ENCODE measurements at places on chromosomes 2 and 18. TPM values are rescaled to one million over a fixed set of nuclear protein-coding genes. Genes with fewer than 3 reads are reported as not detected.
A peak's percentile ranks its signal among the peaks of the same experiment; 100 is the strongest.

Gene TMEM237
- total RNA-seq, result 21.0 TPM

Gene TXNDC2
- not detected for total RNA-seq

Gene FMNL2
- 0.64 TPM for total RNA-seq

DNA sequence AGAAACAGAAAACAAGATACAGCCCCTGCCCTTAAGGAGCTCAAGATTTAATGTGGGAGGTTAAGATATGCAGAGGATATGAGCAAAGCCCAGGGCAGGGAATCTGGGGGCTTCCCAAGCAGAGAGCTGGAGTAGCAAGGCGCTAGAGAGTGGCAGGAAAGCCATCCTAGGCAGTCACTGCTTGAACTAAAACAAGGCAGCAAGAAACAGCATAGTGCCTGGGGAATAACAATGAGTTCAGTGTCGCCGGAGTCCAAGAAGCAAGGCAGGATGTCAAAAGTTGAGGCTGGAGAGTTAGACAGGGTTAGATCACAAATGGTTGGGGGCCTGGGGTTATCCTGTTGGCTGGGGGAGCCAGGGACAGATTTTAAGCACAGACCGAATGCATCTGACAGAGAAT lies 24.6 kb downstream of the CDH2 start:
- H3K4me3 ChIP-seq, result no peak overlapping the region
- no peak for DNase-seq
- no peaks in the 10 kb centered on the region for H3K36me3 ChIP-seq
- no peak overlapping the region for H3K27ac ChIP-seq
- no peaks in the 10 kb centered on the region for H3K4me1 ChIP-seq
- no peaks in the 10 kb centered on the region for H3K27me3 ChIP-seq

DNA sequence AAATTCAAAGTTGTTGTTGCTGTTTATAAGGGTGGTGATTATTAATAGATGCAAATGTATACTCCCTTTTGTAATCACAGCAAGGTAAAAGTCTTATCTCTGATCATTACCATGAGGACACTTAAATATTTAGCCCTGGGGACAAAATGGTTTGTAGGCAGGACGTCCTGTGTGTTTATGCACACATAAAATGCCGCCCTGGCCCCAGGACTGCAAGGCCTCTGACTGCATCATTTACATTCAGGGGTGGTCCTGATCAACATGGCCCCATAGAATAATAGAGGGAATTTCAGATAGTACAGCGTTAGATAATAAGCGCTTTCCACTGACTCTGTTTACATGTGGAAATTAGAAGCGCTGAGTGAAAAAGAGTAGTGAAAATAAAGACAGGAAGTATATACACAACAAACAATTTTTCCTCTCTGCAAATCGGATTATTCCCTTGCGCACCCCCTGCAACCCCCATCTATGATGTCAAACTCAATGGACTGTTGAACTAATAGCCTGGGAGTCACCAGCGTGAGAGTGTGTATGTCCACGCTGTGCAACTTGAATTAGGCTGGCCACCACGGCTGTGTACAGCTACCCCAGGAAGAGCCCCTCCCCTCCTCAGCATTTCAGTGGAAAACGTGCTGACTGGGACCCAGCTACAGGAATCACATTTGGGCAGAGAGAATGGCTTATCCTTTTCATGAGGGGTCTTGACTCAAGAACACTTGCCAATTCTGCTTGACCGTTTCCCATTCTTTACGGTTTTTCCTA lies 291.5 kb downstream of the SOX11 start:
- no peak for DNase-seq
- H3K36me3 ChIP-seq, result no peaks in the 10 kb centered on the region
- no peaks in the 10 kb centered on the region for H3K27me3 ChIP-seq
- no peak overlapping the region for H3K4me3 ChIP-seq
- no peaks in the 10 kb centered on the region for H3K4me1 ChIP-seq
- no peak overlapping the region for H3K27ac ChIP-seq

Gene REG3A
- total RNA-seq, result not detected

- H3K4me3 ChIP-seq, result no peak overlapping the region
- H3K27ac ChIP-seq, result no peak overlapping the region
- no peaks in the 10 kb centered on the region for H3K4me1 ChIP-seq
These were observed 144.3 kb downstream of the VAPA start for GRCh38 chr18:10057894-10058791.

Gene TTC39C
- 76.5 TPM for total RNA-seq

- peaks cover 1% of the 10 kb centered on the region for H3K27me3 ChIP-seq
- no peaks in the 10 kb centered on the region for H3K36me3 ChIP-seq
- no peak overlapping the region for H3K27ac ChIP-seq
- H3K4me1 ChIP-seq, result no peaks in the 10 kb centered on the region
- no peak for DNase-seq
These were observed 91.3 kb downstream of the ACVR1 start for GRCh38 chr2:157784823-157785175.

- DNase-seq, result no peak
- peaks cover 5% of the 10 kb centered on the region for H3K4me1 ChIP-seq
- H3K36me3 ChIP-seq, result no peaks in the 10 kb centered on the region
- peak overlapping the region; percentile 2 for H3K27ac ChIP-seq
These were observed 16.6 kb upstream of the GALNT1 start for GRCh38 chr18:35564795-35565453.

DNA sequence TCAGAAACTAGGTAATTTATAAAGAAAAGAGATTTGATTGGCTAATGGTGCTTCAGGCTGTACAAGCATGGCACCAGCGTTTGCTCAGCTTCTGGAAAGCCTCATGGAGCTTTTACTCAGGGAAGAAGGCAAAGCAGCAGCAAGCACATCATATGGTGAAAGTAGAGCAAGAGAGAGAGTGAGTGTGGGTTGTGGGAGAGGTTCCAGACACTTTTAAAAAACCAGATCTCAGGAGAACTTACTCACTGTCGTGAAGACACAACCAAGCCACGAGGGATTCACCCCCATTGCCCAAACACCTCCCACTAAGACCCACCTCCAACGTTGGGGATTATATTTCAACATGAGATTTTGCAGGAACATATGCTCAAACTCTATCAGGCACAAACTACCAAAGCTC lies 554.6 kb upstream of the TNP1 start:
- no peak for DNase-seq
- no peak overlapping the region for H3K4me3 ChIP-seq
- H3K4me1 ChIP-seq, result peaks cover 9% of the 10 kb centered on the region
- H3K27me3 ChIP-seq, result no peaks in the 10 kb centered on the region
- no peaks in the 10 kb centered on the region for H3K36me3 ChIP-seq
- peak overlapping the region; percentile 6 for H3K27ac ChIP-seq

DNA sequence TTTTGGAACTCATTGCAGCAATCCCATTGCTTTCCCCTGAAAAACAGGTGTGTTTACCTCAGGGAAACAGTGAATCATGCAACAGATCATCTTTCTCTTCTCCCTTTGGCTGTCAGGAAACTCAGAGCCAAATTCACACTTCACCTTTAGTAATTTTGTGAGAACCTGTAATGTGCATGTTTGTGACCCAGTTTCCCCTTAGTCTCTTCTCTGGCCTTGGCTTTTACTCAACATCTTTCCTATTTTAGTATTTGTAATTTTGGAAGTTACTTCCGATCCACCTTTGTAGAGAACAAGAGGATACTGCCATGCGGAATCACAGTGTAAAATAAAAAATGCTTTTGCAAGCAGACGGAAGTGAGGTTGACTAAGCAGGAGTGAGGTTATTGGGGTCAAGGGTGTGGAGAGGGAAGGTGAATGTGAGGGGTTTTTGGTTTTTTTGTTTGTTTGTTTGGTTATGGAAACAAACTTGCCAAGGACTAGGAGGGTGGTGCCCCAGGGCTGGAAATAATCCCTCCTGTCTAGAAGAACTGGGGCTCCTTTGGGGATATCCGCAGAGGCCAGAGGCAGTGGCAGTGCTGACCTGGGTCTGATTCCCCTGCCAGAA lies 14.0 kb downstream of the ASPRV1 start:
- no peak for DNase-seq
- H3K27ac ChIP-seq, result no peak overlapping the region
- peaks cover 13% of the 10 kb centered on the region for H3K4me1 ChIP-seq
- 0 out of 2 replicates have a peak, but pooled peaks cover 4% of the 10 kb centered on the region for H3K36me3 ChIP-seq

All from GM12878 (cell line).